Osteoblast (primary cell): ENCODE measurements at places on chromosomes 3 and 15. TPM values are rescaled to one million over a fixed set of nuclear protein-coding genes. Genes with fewer than 3 reads are reported as not detected.

COLQ gene
- 1.4 and 1.5 TPM in 2 replicates for total RNA-seq

ARHGAP31 gene
- 41.5 and 56.5 TPM in 2 replicates for total RNA-seq

APOD gene
- 0.88 and 1.4 TPM in 2 replicates for total RNA-seq

CNOT10 gene
- total RNA-seq: 34.5 and 36.9 TPM in 2 replicates

TASOR gene
- total RNA-seq: 65.4 and 65.5 TPM in 2 replicates
